A549 treated with DMSO at 1 μM for 4 hours (cell line): ENCODE measurements at places on chromosomes 5 and 9. TPM values are rescaled to one million over a fixed set of nuclear protein-coding genes. Genes with fewer than 3 reads are reported as not detected.

Gene CCDC192
- total RNA-seq: not detected in 5 replicates

Gene LCN1
- not detected in 5 replicates for total RNA-seq

Gene GRIA1
- total RNA-seq: 0.02 TPM in 1 of 5 replicates, not detected in the others

Gene ARAP3
- 3.6 to 6.0 TPM (median 4.8 TPM) in 5 replicates for total RNA-seq

Gene GARIN3
- total RNA-seq: not detected in 5 replicates

Gene SPATA6L
- total RNA-seq: 1.5 to 2.5 TPM (median 2.1 TPM) in 5 replicates

Gene C9
- total RNA-seq: not detected in 5 replicates

Gene SHISAL2B
- not detected in 5 replicates for total RNA-seq

Gene CDX1
- total RNA-seq: not detected in 5 replicates

Gene PCDHAC2
- total RNA-seq: 2.6 to 3.2 TPM (median 2.6 TPM) in 5 replicates

Gene HAND1
- 0.22 to 0.34 TPM (median 0.31 TPM) in 5 replicates for total RNA-seq

Gene SLC34A3
- 0.07 to 0.14 TPM (median 0.11 TPM) in 4 of 5 replicates, not detected in the other for total RNA-seq

Gene GFI1B
- total RNA-seq: 0.06 to 0.15 TPM (median 0.06 TPM) in 3 of 5 replicates, not detected in the others

Gene ARSI
- total RNA-seq: 41.1 to 52.9 TPM (median 45.5 TPM) in 5 replicates

Gene CDC14B
- total RNA-seq: 9.0 to 13.0 TPM (median 11.1 TPM) in 5 replicates

Gene TAF1L
- 0.02 TPM in 1 of 5 replicates, not detected in the others for total RNA-seq

Gene CREB3
- 55.2 to 62.8 TPM (median 58.7 TPM) in 5 replicates for total RNA-seq

Gene DDX4
- not detected in 5 replicates for total RNA-seq

Gene AIF1L
- 1.2 to 1.5 TPM (median 1.3 TPM) in 5 replicates for total RNA-seq

Gene AGXT2
- total RNA-seq: not detected in 5 replicates

Gene ZNF454
- total RNA-seq: not detected in 5 replicates
